ENCODE measurements at places on chromosomes 1 and 21. TPM values are rescaled to one million over a fixed set of nuclear protein-coding genes. Genes with fewer than 3 reads are reported as not detected.

DNA sequence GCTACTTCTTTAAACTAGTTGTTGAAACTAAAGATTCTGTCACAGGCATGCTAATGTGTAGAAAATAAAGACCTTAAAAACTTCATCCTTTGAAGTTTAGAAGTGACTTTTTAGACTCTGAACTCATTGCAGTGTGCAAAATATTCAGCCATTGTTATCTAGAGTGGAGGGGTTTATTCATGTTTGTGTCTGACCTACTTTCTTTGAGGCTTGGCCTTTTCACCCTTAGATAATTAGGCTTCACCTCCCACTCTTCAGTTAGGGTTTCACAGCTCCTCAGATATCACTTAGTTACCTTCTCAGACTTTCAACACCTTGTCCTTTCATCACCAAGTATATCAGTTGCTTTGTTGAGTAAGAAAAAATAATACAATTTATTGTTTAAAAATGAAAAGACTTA is 75.9 kb downstream of the IVNS1ABP start:
- no peak for DNase-seq

GRCh38 chr1:179080866-179081686 is 794 bp upstream of the TOR3A start:
- DNase-seq, result no peak

- no peak for DNase-seq
Measured at GRCh38 chr1:15260418-15261154, 13.6 kb downstream of the FHAD1 start.

DNA sequence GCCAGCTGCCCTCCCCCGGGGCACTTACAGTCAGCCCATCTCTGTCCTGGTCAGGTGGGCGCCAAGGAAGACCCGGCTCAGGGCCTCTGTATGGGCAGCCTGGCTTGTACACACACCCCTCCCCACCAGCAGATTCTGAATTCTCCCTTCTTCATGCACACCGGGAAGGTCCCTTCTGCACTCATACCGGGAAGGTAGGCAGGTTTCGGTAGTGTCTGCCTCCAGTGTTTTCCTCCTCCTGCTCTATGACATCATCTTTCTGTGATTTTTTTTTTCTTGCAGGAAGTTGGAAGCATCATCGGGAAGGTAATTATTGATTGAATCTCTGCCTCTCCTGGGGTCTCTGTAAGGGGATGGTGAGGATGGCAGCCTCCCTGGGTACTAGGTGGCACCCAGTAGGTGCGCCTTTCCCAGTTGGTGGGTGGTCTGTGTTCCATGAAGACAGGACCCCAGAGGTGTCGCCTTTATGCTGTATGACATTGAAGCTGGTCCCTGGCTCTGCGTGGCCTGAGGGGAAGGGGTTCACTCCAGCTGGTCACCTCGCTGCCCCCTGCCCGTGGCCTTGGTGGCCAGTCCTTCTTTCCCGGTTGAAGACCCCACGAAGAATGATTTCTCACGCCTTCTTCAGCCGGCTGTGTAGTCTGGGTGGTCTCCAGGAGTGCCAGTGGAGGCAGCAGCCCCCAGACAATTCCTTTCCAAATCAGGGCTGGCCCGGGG is 82.1 kb upstream of the COL6A1 start:
- DNase-seq, result no peak

PDIK1L gene
- total RNA-seq, result 15.1 TPM

HSD3B2 gene
- not detected for total RNA-seq

LAD1 gene
- total RNA-seq, result 0.30 TPM
